Left renal pelvis (tissue), 4 donors: ENCODE measurements at places on chromosomes 4 and X.

DNA sequence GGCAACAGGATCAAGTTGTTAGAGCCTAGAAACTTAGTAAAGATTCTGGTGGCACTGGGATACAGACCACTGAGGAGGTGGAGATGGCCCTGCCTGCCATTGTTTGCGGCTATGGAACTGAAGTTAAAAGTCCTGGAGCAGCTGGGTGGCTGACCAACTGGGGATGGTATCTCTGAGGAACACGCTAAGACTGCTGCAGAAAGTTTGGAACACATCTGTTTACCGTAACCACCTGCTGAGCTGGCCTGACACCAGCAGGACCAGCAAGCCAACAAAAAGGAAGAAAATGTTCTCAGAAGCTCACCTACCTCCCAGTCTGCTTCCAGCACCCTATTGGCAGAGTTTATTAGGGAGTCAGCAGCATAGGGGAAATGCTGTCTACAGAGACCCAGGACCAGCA is 17.4 kb upstream of the PACRGL start:
- no peak for DNase-seq

GRCh38 chrX:132463411-132463810 is 25.4 kb downstream of the MBNL3 start:
- DNase-seq, result no peak

DNA sequence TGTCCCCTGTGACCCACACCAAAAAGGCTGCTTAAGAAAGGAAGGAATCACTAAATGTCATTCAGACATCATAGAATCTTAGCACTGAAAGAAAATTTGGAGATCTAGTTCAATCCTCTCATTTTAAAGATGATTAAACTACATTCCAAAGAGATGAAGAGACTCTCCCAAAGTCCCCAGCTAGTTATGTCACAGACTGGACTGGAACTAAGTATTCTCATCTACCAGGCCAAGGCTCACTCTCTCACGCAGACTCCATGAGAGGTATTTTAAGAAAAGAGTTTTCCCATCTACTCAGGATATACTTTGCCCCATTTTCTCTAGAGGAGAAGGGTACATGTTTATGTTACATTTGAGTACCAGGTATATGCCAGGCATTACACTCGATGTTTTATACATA is 6.9 kb downstream of the FABP2 start:
- no peak for DNase-seq

DNA sequence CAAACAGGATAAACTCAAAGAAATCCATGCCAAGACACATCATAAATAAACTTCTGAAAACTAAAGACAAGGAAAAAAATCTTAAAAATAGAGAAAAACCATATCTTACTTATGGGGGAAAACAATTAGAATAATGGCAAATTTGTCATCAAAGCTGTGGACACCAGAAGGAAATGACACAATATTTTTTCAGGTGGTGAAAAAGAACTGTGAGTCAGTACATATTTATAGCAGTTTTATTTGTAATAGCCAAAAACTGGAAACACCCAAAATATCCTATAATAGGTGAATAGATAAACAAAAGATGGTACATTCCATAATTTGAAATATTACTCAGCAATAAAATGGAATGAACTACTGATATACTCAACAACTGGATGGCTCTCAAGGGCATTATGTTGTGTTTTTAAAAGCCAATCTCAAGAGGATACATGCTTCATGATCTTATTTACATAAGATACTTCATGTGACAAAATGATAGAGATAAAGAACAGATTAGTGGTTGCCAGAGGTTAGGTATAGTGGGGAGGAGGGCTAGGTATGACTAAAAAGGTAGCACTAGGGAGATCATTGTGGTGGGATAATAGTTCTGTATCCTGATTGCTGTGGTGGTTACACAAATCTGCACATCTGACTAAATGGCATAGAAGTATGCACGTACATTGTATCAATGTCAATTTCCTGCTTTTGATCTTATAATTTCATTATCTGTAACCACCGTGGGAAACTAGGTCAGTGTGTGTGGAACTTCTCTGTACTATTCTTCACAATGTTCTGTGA is 191.9 kb downstream of the PPP1R2C start:
- no peak for DNase-seq

- no peak for DNase-seq
These were observed 76.0 kb downstream of the INTS6L start for GRCh38 chrX:135596495-135596894.

GRCh38 chr4:2269206-2269531 is 7.3 kb upstream of the MXD4 start:
- no peak for DNase-seq
